ENCODE measurements at places on chromosomes 3 and 15.

GRCh38 chr3:120795017-120795648 lies 52.6 kb downstream of the GTF2E1 start:
- no peak for DNase-seq

DNA sequence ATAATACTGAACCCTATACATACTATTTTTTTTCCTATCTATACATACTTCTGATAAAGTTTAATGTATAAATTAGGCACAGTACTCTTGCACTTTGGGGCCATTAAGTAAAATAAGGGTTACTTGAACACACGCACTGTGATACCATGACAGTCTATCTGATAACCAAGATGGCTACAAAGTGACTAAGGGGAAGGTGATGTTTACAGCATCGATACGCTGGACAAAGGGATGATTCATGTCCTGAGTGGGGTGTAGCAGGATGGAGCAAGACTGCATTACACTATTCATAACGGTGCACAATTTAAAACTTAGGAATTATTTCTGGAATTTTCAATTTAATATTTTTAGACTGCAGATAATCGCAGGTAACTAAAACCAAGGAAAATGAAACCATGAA lies 30.0 kb upstream of the SLC2A2 start:
- no peak for DNase-seq

- no peak for DNase-seq
These were observed 37.8 kb downstream of the BOC start for GRCh38 chr3:113249111-113249510.

GRCh38 chr3:168990134-168990533 lies 673.4 kb downstream of the MECOM start:
- no peak for DNase-seq

DNA sequence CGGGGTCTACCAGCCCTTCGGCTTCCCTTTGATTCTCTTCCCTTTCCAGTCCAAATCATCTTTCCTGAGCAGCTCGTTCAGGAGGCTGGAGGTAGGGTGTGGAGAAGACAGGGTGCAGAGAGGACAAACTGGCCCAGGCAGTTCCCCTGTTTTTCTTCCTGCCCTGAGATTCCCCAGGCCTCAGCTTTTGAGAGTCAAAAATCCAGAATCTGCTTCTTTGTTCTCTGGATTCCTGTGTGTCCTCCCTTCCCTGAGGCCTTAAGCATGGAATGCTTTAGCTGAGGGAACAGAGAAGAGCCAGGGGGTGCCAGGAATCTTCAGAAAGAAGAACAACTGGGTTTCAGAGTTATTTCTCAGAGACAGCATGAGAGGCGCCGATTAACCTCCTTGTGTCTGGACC lies 26.7 kb upstream of the LRTM1 start:
- no peak for DNase-seq

- no peak for DNase-seq
These were observed 32.6 kb downstream of the HHLA2 start for GRCh38 chr3:108328821-108329486.

DNA sequence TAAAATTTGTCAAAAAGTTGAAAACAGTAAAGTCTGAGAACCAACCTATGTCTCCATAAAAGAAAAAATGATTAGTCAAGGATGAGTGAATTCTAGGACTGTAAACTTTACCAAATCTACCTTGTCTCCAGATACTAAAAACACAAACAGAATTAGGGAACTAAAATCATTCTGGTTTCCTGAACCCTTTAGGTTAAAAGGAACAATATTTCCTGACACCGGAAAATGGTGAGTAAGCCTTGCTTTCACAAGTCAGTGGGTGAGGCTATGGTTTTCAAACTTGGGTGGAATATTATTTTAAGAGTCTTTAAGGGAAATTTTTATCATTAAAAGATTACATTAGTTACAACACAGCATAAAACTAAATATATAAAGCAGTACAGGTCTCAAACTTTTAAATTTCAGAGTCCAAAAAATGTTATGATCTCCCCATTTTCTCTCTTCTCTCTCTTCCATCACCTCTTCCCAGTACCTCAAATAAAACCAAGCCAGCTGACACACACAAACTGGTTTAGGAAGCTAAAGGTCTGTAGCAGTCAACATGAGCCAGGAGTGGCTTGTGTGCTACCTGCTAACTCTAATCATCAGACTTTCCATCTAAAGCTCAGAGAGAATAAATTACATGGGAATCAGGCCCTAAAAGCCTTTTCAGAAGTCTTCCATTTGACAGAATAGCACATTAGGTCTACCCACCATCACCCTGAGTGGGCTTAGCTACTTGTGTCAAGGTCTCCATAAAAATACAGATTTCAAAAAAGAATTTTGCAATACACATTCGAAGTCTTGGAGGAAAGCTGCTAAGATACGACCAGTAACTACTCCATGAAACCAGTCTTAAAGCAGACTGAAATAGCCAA lies 2.2 kb downstream of the SLC12A6 start:
- no peak for DNase-seq

Data from NCI-H510A (cell line).